T-helper 1 cell treated with Interleukin-12 subunit alpha and Interleukin-12 subunit beta and Interleukin-4 antibody, amounts not matched to agents 30 ng/mL and 1 ng/mL, for 36 hours (primary cell): ENCODE measurements at places on chromosomes 3 and 15. TPM values are rescaled to one million over a fixed set of nuclear protein-coding genes. Genes with fewer than 3 reads are reported as not detected.

Gene P2RY13
- total RNA-seq = not detected in 2 replicates

Gene CCR8
- total RNA-seq = 11.3 and 12.8 TPM in 2 replicates

Gene FBXL2
- total RNA-seq = not detected in 2 replicates

Gene DGKG
- total RNA-seq = 0.71 and 0.78 TPM in 2 replicates

Gene NANOGP8
- total RNA-seq = not detected in 2 replicates

Gene SERPINI2
- not detected in 2 replicates for total RNA-seq

Gene CPLX3
- total RNA-seq = 0.91 and 1.4 TPM in 2 replicates

Gene PAQR5
- not detected in 2 replicates for total RNA-seq

Gene COL8A1
- total RNA-seq = 0.10 and 0.22 TPM in 2 replicates

Gene TMEM266
- not detected in 2 replicates for total RNA-seq

Gene GRAMD2A
- total RNA-seq = 0.20 TPM in 1 of 2 replicates, not detected in the other
